Amygdala (tissue), 56 donors: ENCODE measurements at places on chromosomes 7 and 10.

GRCh38 chr7:141409801-141410329 is 141.3 kb upstream of the AGK start:
- DNase-seq = peak; percentile 23

- no peak for DNase-seq
These were observed 30.6 kb upstream of the GALNTL5 start for GRCh38 chr7:151925446-151926335.

DNA sequence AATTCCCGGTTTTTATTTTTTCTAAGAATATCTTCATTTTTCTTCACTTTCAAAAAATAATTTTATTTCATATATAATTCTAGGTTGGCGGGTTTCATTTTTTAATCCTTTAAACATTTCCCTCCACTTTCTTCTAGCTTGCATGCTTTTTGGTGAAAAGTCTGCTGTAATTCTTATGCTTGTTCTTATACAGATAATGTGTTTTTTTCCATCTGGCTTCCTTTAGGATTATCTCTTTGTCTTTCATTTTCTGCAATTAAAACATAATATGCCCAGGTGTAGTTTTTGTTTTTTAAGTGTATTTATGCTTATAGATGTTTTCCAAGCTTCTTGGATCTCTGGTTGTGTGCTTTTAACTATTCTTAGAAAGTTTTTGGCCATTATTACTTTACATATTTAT is 341.3 kb upstream of the SEMA3C start:
- no peak for DNase-seq

GRCh38 chr7:15452670-15453069 is 109.1 kb downstream of the AGMO start:
- no peak for DNase-seq

DNA sequence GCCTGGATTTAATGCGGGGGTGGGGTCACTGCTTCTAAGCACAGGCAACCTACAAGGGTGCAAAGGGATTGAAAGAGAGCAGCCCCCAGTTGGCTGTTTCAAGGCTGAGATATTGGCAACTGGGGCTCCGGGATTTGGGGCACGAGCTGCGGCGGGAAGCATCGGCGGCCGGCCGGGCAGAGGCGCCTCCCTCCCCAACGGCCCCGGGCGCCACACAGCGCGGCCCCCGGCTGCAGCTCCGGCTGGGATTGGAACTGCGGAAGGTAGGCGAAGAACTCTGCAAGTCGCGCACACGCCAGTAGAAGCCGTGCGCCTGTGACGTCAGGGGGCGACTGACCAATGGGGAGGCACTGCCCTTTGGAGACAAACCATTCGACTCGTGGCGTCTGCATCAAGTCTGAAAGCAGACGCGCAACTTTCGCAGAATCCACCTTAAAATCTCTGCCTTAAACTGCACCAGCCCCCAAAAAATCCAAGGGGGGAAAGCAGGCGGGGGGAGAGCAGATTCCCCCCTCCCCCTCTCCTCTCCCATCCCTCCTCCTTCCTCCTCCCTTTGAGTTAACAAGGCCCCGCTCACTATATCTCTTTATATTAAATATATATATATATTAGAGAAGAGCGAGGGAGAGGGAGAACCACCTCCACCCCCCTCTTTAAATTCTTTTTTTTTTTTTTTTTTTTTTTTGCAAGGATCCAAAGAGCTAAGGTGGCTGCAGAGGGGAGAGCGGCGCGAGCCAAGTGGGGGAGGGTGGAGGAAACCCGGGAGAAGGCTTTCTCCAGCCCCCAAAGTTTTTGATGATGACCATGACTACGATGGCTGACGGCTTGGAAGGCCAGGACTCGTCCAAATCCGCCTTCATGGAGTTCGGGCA is at the start of gene DLX6:
Gene DLX6, plus strand, starts transcription at position 371 of the 872 bp plus-strand sequence. Its CDS starts 425 bp downstream, at position 796.
- DNase-seq = no peak

GRCh38 chr10:53009961-53010907 is 237.7 kb upstream of the MBL2 start:
- DNase-seq = no peak

GRCh38 chr10:33293531-33294170 is 40.8 kb downstream of the NRP1 start:
- DNase-seq = no peak
